Hematopoietic multipotent progenitor cell (in vitro differentiated cells): ENCODE measurements at places on chromosomes 7 and 10.

GRCh38 chr10:23099816-23100215 lies 4.4 kb downstream of the MSRB2 start:
- DNase-seq = no peak

GRCh38 chr7:108345710-108346336 lies 110.4 kb downstream of the NRCAM start:
- DNase-seq = no peak

DNA sequence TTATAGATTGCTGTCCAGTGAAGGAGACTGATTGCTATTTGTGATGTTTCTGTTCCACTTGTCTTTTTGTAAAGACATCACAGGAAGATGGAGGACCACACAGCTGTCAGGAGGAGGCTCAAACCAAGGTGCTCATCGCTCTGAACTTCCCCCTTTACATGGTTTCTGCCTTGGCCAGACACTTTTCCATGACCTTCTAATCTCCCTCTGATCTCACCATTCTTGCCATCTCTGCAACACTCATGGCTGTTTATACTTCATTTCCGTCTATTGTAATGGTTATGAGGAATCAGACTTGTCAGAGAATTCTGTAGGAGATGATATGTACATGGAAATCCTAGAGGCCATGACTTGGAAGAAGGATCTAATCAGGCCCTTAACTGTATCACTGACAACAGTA lies 1.7 kb upstream of the TAS2R5 start:
- no peak for DNase-seq

GRCh38 chr10:88154596-88155250 lies 291.3 kb downstream of the PTEN start:
- no peak for DNase-seq

GRCh38 chr7:46900312-46901263 lies 681.3 kb downstream of the TNS3 start:
- DNase-seq = no peak

- DNase-seq = no peak
Measured at GRCh38 chr7:116445447-116446211, 53.9 kb upstream of the CAV2 start.

- no peak for DNase-seq
Measured at GRCh38 chr7:78055001-78055573, 256.5 kb downstream of the PHTF2 start.

DNA sequence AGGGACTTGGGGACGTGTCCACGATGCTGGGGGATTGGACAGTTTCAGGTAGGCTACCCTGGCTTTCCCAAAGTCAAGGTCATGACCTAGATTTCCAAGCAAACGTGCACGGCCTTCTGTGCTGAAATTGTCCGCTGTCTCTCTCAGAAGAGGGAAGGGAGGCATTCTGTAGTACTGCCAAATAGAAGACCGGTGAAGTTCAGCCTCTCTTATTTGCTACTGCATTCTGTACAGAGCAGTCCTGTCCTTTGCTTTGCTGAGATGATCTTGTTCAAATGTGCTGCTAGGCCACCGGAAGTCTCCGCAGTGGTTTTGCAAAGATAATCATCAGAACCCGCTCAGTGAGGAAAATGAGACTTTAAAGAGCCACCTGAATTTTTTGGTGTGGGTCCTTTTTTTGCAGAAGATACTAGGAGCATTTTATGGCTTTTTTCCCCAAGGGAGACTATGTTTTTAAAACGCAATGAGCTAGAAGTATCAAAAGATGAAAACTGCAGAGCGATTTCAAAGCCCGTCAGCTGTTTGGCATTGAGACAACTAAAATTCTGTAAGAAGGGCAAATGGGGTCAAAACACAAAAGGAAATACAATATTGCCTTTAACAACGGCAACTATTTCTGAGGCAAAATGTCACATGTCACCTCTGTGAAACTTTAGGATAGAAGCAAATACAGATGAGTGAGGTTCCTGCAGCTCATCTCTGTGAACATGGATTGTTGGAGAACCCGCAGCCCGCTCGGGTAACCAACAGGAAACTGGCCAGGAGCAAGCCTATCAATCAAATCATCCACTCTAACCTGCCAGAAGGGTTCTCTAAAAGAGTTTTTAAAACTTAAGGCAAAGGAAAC lies 1.3 kb upstream of the NMT2 start:
- peak; percentile 68 for DNase-seq

GRCh38 chr10:13526948-13527863 lies 1.6 kb downstream of the BEND7 start:
- no peak for DNase-seq

DNA sequence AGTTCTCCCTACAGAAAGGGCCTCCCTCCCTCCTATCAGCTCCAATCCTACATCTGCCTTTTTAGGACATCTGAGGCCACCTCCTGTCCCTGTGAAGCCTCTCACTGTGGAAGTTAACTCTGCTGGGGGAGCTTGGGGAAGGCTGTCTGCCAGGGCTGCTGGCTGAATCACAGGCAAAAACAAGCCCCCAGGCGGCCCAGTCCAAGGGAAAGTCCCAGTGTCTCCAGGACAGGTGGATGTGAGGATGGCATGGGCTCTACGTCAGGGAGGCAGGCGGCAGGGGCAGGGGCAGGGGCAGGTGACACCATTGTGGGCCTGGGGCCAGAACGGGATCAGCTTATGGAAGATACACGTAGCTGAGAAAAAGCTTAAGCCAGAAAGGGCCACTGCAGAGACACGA lies 240.2 kb downstream of the MAD1L1 start:
- no peak for DNase-seq

DNA sequence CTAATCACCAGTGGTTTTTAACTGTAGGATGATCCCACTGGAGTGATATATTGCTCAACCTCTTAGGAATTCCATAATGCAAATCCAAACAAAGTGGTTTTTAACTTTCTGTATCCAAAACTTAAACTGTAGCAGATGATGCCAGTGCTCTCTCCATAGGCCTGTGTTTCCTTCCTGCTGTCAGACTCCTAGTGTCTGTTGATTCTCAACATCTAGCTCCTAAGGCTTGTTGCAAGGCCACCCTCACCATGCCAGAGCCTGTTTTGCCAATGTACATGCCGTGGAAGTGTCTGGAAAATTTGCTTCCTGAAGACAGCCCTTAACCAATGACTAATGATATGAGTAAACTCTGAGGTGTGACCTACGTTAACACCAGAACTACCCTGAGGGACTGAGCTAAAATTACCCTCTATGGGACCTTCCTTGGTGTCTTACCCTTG lies 39.3 kb downstream of the C1GALT1 start:
- no peak for DNase-seq

DNA sequence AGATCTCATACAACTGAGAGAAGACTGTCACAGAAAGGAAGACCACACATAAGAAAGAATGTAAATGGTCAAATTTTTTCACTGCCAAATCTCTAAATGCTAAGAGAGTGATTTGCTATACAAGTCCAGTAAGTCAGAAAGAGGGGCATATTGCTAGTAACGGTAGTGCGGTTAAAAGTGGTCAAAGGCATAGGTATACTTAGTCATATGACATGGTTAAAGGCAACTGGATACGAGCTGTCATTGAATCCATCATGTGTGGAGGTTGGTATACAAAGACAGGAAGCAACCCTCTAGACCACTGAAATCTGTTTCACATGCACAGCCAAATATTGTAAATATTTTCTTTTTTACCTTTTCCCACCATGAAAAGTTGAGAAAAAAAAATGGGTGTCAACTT lies 4.8 kb downstream of the INHBA start:
- no peak for DNase-seq

- peak; percentile 59 for DNase-seq
Measured at GRCh38 chr7:157612664-157613561, 276.1 kb downstream of the DNAJB6 start.

DNA sequence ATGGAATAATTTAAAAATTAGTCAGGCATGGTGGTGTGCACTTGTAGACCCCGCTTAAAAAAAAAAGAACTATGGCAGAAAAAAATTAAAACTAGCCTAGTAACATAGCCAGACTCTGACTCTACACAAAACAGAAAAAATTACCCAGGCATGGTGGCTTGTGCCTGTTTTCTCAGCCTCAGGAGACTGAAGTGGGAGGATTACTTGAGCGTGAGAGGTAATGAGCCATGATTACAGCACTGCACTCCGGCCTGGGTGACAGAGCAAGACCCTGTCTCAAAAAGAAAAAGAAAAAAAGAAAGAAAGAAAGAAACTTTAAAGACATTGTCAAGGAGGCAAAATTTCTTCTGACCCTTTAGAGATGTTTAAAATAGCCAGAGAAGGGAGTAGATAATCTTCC lies 109.0 kb upstream of the TMEM106B start:
- no peak for DNase-seq

GRCh38 chr10:63236113-63236935 lies 103.2 kb downstream of the NRBF2 start:
- peak; percentile 76 for DNase-seq

DNA sequence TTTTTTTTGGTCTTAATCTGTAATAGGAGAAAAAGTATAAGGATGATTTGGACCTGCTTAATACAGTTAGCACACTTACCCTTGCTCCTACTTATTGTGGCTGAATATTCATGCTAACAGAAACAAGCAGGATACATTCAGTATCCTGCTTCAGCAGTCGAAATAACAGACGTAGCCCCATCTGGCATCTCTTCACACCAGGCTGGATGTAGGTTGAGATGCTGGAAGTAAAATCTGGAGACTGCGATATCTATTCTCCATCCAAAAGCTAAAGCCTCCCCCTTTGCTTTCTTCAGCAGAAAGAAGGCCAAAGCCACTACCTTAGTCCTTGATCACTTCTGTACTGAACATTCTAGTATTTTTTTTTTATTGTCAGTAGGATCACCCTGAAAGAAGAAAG lies 537.4 kb downstream of the AUTS2 start:
- no peak for DNase-seq

DNA sequence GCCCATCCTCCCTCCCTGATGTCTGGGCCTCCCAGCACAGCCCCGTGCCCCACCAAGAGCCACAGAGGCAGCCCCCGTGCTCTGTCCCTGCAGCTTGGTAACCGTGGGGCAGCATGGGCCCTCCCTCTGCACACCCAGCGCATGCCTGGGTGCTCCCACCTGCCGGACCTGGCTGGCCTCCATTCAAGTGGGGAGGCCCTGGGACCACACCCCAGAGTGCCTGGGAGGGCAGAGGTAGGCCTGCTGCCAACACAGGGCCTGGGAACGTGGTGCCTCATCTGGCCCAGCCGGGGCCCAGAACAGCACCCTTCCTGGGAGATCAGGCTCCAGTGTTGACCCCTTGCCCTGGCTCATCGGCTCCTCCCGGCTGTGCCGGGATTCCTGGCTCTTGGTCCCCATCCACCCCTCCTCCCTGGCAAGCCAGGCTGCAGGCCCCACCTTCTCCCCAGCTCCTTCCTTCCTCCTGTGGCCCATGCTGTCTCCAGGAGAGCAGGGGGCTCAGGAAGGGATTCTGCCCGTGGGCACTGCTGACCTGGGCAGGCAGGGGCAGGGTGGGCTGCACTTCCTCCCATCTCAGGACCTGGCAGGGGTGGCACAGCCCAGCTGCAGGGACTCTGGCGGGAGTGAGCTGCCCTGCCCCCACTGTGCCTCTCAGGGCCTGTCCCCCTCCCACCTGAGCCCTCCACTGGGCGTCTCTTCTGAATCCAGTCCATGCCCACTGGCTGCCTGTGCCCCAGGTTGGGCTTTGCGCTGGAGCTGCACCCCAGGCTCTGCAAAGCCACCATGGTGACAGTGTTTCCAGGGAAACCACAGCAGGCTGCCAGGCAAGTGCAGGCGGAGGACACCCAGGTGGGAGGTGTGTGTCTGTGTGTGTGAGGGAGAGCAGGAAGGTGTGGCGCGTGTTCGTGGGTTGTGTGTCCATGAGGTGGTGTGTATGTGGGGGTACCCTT lies 32.6 kb downstream of the PWWP2B start:
- DNase-seq = peak; percentile 58

- DNase-seq = no peak
Measured at GRCh38 chr7:155348806-155349205, 51.1 kb downstream of the INSIG1 start.

GRCh38 chr7:44471436-44471835 lies 19.0 kb downstream of the NUDCD3 start:
- no peak for DNase-seq
